ENCODE measurements at places on chromosomes 5 and 9. TPM values are rescaled to one million over a fixed set of nuclear protein-coding genes. Genes with fewer than 3 reads are reported as not detected.

POLK gene
- total RNA-seq = 24.2 TPM

DMGDH gene
- total RNA-seq = not detected

CDC20B gene
- not detected for total RNA-seq

MFAP3 gene
- total RNA-seq = 75.6 TPM

SPATA31A7 gene
- total RNA-seq = not detected

GRCh38 chr5:104355350-104355749 is 792.8 kb upstream of the NUDT12 start:
- no peak for DNase-seq

DNA sequence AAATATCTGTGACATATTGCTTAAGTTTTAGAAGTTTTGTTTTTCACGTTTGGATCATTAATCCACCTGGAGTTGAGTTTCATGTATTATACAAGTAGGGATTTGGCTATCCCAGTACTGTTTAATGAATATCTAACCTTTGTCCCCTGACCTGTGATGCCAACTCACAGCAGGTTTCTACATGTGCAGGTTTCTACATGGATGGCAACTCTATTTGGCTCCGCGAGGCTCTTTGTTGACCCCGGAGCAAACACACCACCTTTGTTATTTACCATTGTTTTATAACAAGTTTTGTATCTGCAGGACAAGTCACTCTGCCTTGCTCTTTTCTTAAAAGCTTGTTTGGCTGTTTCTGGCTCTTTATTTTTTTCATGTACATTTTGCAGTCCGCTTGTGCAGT is 920 bp upstream of the SFXN1 start:
- no peak for DNase-seq

DNA sequence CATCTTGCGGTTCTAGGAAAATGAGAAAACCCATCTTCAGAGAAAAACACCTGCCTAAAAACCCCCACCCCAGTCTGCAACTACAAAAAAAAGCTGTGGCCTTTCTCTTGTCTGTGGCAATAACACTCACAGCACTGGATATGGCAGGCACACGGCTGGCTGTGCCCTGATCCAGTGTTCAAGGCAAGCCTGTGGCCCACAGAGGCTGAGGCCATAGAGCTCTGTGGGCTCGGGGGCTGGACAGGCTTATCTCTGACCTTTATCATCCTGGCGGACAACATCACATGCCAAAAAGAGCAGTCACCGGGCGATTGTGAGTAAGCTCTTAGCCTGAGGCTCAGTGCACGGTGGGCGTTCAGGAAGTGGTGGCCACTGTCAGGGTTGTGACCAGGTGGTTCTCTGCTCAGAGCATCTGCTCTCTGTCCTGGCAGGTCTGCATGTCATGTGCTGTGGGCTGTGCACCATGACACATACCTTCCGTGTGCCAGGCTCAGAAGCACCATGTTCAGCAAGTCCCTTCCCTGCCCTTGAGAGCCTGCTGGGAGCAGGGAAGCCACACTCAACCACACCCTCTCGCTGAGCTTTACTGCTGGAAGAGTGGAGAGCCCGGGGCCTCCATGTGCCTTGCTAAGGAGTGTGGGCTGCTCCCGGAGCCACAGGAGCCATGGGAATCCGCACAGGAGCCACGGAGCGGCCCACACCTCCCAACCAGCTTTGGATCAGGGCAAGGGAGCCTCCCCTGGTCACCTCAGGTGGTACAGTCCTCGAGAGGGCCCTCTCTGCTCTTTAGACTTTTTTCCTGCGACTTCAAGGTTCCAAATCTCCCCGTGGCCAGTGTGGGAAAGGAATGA is 34.6 kb upstream of the WDR38 start:
- peak; percentile 97 for DNase-seq

GRCh38 chr5:106423109-106423897 is 1247.4 kb downstream of the EFNA5 start:
- DNase-seq = no peak

DNA sequence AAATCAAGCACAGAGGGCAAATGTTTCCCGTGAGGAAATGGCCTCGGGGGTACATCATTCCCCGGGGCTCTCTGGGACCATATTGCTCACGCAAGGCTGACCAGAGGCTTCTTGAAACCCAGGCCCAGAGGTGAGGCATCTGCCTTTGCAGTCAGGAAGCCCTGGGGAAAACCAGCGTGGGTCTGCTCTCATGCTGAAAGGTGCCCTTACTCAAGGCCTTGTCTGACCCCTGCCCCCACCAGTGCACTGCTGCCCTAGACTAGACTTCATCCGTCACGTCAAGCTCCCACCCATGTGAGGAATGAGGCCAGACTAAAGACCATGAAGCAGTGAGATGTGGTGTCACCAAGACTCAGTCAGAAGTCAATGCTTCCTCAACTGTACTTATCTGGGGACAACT is 66.1 kb downstream of the PAX5 start:
- DNase-seq = no peak

GRCh38 chr5:148861088-148861487 is 34.7 kb downstream of the ADRB2 start:
- no peak for DNase-seq

DNA sequence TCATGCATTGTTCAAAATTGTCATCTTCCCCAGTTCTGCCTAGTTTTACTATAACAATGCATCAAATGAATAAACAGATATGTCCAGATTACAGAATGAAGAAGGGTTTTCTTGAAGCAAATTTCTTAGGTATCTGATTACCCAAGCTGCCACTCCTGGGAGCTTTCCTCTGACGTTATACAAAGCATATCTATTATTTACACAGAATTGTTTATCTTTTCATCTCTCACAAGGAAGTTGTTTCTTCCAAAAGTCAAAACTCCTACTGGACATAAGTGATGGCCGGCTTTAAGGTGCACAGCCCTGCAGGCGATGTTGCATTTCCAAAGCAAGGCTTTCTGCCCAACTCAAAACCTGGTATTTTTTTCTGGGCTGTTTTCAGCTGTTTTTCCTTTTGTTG is 73.4 kb upstream of the ANKH start:
- DNase-seq = no peak

GRCh38 chr5:57561231-57561842 is 78.7 kb upstream of the ACTBL2 start:
- DNase-seq = no peak

DNA sequence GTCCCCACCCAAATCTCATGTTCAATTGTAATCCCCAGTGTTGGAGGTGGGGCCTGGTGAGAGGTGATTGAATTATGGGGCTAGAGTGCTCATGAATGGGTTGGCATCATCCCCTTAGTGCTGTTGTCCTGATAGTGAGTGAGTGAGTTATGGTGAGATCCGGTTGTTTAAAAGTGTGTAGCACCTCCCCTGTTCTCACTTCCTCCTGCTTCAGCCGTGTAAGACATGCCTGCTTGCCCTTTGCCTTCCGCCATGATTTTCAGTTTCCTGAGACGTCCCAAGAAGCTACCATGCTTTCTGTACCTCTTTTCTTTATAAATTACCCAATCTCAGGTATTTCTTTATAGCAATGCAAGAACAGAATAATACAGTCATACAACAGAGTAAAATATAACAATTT is 742 bp upstream of the LECT2 start:
- no peak for DNase-seq

DNA sequence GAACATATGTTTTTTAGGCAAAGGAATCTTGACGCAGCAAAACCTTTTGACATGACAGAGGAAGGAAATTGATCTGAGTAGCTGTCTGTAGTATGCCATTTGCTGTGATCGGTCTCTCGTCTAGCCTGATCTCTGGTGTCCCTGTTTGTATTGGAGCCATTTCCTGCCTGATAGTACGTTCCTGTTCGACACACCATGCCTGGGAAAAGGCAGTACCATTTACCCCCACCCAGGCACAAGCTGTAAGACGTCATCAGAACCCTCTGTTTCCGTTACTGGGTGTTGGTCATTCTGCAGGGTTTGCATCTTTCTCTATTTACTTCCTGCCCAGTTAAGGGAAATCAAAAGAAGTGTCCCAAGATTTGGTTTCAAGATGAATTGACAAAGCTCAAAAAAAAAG is 129.7 kb downstream of the CEMIP2 start:
- DNase-seq = no peak

- peak; percentile 95 for DNase-seq
These were observed 16.9 kb upstream of the COL5A1 start for GRCh38 chr9:134624621-134625181.

DNA sequence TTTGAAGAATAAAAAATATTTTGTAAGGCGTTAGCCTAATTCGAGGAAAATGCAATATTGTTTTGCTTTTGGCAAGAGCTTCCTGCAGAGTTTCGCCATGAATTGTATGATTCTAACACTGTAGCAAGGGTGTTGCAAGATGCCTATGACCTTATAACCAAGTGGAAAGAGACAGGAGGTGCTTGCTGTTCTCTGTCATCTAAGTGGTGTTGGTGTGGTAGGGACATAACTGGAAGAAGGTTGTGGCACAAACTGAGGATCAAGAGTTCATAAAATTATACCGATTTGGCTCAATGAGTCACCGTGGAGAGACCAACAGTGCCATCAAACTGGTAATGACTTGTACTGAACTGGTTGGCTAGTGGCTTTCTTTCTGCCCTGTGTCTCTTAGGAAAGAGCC is 6.3 kb downstream of the STC2 start:
- peak; percentile 54 for DNase-seq

- peak; percentile 48 for DNase-seq
These were observed 107.2 kb upstream of the SHB start for GRCh38 chr9:38176251-38176650.

- peak; percentile 66 for DNase-seq
These were observed 74.2 kb downstream of the SHB start for GRCh38 chr9:37994639-37995347.

- peak; percentile 24 for DNase-seq
These were observed 112.5 kb downstream of the FAM174A start for GRCh38 chr5:100647461-100648230.

DNA sequence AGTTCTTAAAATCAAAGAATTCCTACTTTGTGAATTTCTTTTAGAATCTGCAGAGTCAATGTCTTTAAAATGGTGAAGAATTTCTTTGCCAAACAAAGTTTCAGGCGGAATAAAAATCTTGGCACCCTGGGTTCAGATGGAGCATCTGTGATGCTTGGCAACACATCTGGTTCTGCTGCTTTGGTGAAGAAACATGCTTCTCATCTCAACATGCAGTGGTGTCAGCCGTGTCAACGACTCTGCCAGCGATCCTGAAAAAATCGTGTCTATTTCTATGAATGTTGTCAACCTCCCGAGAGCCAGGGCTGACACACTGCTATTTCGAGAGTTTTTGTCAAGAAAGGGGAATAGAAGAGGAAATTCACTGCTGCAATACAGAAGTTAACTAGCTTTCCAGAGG is 151.5 kb downstream of the SLF1 start:
- DNase-seq = no peak

GRCh38 chr9:5764130-5764868 is 68.6 kb downstream of the ERMP1 start:
- DNase-seq = no peak

DNA sequence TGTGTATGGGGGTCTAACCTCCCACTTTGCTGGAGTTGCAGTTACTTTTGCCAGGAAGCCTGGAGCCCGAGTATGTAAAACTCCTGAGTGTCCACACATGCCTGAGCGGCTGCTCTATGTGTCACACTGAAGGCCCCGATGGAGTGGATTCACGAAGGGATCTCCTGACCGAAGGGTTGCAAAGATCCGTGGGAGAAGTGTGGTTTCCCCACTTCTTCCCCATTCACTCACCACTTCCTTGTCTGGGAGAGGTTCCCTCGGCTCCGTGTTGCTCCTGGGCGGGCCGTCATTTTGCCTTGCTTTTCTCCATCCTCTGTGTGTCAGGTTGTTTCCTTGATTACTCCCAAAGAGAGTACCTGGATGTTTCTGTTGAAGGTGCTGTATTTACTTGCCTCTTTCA is 16.2 kb upstream of the IL3 start:
- DNase-seq = no peak

GRCh38 chr5:40754381-40755092 is 1.2 kb downstream of the TTC33 start:
- DNase-seq = peak; percentile 51

- no peak for DNase-seq
These were observed 131.5 kb downstream of the ZSWIM6 start for GRCh38 chr5:61463596-61463995.

GRCh38 chr9:77952635-77953328 is 78.8 kb downstream of the GNAQ start:
- peak; percentile 40 for DNase-seq

GRCh38 chr5:178058321-178059012 is 54.9 kb upstream of the N4BP3 start:
- DNase-seq = no peak

Data from M059J (cell line).